Left ventricle myocardium inferior (tissue), 1 donor: ENCODE measurements at places on chromosomes 12 and 14.

GRCh38 chr14:51547260-51547659, 104.5 kb upstream of the FRMD6 start:
- no peak for DNase-seq

- no peak for DNase-seq
These were observed 210.1 kb downstream of the TMEM132D start for GRCh38 chr12:129693731-129694130.

GRCh38 chr12:6229224-6230218, 29.3 kb downstream of the CD9 start:
- DNase-seq, result peak; percentile 54

GRCh38 chr12:43937947-43938346, 102.1 kb downstream of the TMEM117 start:
- no peak for DNase-seq

DNA sequence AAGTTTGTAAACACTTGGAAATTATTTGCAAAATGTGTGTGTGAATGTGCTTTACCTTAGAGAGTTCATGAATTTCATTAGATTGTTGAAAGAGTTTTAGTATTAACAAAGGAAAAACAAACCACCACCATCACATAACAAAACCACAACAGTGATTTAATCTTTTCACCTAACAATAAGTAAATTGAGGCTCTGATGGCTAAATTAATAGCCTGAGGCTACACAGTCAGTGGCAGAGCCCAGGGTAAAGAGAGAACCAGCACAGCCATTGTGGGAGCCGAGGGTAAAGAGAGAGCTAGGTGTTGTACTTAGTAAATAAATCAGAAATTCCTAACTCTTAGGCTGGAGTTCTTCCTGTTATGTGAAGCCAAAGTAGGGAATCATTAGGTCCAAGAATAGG, 51.2 kb upstream of the CAPRIN2 start:
- DNase-seq, result no peak

DNA sequence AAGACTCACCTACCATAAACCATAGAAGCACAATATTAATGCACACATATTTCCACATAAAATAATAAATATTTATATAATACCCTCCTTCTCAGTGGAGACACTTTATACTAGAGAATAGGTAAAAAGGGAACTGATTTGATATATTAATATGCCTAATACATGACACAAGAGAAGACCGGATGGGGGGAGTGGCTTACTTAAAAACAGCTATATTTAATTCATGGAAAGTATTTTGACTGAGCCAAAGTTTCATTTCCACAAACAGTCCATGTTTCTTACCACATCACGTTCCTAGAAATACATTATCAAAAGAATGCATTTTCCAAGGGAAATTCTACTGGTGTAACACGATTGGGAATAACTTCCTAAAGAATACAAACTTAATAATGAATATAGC, 63.4 kb downstream of the ITPR2 start:
- no peak for DNase-seq

GRCh38 chr14:63155511-63156185, 48.6 kb upstream of the RHOJ start:
- DNase-seq, result no peak

- no peak for DNase-seq
These were observed 609.7 kb downstream of the SLC16A7 start for GRCh38 chr12:60205500-60205899.

- no peak for DNase-seq
These were observed 5.0 kb downstream of the HNRNPC start for GRCh38 chr14:21264025-21264801.

- DNase-seq, result no peak
These were observed 2.6 kb downstream of the WNK1 start for GRCh38 chr12:754851-755562.

GRCh38 chr14:22448035-22448904, 140.8 kb downstream of the DAD1 start:
- no peak for DNase-seq

GRCh38 chr12:70399311-70399710, 33.2 kb downstream of the KCNMB4 start:
- no peak for DNase-seq

- no peak for DNase-seq
These were observed 63.3 kb downstream of the DUSP6 start for GRCh38 chr12:89288959-89289358.
